ENCODE measurements at places on chromosomes 5 and 9.

GRCh38 chr5:10019236-10019635 lies 230.5 kb downstream of the ATPSCKMT start:
- DNase-seq: no peak

DNA sequence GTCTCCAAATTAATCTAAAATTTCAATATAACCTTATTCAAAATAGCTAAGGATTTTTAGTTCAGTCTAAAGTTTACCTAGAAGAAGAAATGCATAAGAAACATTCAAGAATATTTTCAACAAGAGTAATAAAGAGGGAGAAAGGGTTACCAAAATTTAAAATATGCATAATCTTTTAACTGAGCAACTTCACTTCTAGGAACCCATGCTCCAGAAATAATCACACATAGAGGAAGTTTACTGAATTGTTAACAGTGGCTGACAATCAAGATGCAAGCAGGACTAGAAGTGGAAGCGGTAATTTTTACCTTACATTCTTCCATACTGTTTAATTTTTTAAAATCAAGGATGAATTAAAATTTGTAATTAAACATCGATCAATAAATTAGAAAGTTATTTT lies 1.9 kb downstream of the PJA2 start:
- no peak for DNase-seq

- DNase-seq: no peak
Observed at GRCh38 chr9:125559194-125559593, 147.8 kb downstream of the MAPKAP1 start.

DNA sequence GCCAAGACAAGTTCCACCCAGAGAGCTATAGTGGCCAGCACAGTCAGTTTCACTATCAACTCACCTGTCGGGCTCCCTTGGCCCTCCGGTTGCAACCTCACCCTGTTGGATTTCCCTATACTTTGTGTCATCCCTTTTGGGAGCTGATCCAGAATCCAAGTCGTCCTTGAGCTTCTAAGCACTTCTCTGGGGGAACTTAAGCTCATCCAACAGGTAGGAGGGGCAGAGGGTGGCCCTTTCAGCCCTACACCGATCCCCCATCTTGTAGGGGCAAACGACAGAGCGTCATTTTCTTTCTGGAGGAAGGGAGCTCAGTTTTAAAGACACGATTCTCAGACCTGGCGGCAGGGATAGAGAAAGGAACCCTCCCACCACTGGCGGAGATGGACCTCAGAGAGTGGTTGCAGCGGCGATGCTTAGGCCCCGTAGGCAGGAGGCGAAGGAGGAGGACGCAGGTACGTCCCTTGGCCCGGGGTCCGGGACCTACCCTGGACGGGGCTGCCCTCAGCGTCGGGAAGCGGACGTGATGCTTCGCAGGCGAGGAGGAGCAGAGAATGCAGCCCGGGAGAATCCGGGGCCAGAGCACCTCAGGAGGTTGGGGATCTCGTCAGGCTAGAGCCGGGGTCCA lies 519 bp downstream of the ZER1 start:
- no peak for DNase-seq

DNA sequence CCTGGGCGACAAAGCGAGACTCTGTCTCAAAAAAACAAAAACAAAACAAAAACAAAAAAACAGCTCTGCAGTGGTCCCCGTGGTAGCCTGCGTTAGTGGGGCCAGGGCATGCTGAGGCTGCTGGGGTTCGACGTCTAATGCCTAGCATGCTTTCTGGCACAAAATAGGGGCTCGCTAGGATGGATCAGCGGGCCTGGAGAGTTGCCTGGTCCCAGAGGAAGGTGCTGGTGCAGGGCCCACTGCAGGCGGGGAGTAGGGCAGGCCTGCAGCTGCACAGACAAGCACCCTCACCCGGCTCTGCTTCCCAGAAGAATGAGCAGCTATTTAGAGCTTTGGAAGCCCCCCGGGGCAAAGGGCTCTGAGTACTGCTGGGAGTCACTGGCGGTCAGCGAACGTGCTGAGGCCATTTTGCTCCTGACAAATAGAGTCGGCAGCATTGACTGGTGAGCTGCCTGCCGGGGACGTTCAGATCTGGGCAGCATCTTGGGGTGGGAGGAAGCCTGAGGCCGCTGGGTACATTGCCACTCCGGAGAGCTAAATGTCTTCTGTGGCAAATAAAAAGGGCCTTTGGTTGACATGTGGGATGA lies 126.7 kb downstream of the OLFM1 start:
- no peak for DNase-seq

GRCh38 chr9:84258371-84258770 lies 82.2 kb downstream of the SLC28A3 start:
- no peak for DNase-seq

DNA sequence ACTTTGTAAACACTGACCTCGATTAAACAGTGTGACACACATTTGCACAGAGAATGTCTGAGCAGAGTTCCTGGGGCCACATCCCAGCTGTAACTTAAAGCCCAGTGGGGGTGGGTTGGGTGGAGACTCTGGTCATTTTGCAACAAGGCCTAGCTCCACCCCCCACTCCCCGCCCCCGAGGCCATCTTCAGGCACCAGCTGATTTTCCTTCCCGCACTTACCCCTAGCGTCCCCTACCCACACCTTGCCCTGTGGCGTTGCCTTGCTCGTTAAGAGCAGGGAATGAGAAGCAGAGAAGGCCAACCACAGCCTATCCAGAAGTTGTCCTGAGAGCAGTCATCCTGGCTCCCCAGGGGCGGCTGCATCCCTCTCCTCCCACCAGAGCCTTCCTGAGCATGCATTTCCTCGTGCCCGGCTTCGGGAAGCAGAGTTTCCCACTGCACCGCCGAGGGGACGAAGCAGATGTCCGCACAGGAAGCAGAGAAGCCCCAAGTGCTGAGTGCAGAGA lies 101.7 kb upstream of the SARDH start:
- DNase-seq: no peak

DNA sequence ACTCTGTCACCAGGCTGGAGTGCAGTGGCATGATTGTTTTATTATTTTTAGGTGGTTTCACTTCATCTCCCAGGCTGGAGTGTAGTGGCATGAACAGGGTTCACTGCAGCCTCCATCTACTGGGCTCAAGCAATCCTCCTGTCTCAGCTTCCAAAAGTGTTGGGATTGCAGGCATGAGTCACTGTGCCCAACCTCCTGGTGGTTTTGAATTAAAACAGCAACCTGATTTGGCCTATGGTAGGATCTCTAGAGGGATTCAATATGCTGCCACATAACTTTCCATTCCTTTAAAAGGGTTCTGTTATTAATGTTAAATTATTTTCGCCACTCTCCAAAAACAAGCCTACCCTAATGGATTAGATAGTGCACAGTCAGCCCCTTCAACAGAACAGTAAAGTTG lies 9.9 kb upstream of the HSPA4 start:
- DNase-seq: no peak

DNA sequence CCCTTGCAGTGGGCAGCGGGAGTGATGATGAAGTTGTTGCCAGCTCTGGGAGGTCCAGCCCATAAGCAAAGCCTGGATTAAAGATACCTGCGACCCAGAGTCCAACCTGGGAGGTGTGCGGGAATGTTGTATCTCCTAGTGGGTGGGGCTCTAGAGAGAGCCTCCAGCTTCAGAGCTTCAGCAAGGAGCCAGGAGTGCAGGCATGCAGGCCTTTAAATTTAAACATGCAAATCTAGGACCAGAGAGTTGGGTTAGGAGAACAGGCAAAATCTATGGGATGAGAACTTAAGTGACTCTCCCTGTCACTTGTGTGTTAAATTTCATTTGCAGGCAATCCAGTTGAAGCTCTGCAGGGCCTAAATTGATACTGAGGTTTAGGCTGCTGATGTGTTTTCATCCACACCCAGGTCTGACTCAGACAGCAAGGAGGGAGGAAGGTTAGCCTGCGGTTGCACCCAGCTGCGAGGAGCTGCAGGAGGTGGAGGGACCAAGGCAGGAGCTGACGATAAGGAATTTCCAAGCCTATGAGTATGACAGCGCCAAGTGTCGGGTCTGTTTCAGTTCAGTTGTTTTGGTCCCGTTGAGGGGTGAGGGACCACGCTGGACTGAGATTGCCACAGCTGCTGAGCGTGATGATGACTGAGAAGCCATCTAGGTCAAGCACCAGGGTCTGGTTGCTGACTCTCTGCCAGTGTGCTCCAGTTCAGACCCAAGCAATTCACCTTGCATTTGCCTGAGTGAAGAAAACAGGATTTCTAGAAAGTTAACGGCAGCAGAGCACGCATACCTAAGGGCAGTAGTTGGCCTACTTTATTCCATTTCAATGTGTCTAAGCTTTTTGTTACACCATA lies 243.0 kb downstream of the ICE1 start:
- no peak for DNase-seq

GRCh38 chr9:79774356-79774755 lies 202.6 kb downstream of the TLE4 start:
- no peak for DNase-seq

GRCh38 chr9:93203718-93204469 lies 20.0 kb downstream of the WNK2 start:
- no peak for DNase-seq

GRCh38 chr5:139841549-139841948 lies 45.9 kb downstream of the PSD2 start:
- DNase-seq: no peak

DNA sequence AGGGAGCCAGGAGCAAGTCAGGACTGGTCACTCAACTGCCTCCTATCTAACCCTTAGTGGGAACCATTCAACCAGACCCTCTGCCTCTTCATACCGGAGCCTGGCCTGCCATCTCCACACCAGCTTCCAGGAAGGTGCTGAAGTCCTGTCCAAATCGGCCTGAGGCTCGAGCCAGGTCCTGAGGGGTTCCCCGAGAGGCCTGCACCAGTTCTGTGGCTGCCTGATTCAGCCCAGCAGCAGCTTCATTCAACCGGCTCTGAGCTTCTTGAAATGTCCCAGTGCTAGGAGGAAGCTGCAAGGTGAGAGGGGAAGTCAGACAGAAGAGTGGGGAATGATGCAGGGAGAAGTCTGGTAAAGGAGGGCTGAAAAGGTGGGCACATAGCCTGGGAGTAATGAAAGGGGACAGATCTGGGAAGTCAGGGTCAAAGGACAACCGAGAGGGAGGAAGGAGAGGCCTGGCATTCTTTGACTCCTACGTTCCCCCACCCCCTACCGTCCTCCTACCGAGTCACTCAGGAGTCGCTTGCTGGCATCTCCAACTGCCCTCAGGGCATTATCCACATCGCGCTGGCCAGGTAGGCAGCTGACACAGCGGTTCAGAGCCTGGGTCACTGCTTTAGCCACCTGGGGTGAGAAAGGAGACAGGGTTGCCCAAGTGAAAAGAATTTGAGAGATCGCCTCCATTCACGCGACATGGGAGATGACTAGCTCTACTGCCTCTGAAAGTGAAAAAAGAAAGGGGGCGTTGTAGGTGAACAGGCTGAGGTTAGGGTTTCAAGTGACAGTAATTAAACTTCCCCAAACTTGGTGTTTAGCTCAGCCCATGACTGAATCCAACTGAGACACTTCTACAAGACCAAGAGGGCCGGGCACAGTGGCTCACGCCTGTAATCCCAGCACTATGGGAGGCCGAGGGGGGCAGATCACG lies 20.2 kb downstream of the TLN1 start:
- no peak for DNase-seq
